ENCODE measurements at places on chromosomes 6 and 20.
A peak's percentile ranks its signal among the peaks of the same experiment; 100 is the strongest.

GRCh38 chr20:20694591-20694990 lies 17.9 kb downstream of the RALGAPA2 start:
- no peak for DNase-seq

DNA sequence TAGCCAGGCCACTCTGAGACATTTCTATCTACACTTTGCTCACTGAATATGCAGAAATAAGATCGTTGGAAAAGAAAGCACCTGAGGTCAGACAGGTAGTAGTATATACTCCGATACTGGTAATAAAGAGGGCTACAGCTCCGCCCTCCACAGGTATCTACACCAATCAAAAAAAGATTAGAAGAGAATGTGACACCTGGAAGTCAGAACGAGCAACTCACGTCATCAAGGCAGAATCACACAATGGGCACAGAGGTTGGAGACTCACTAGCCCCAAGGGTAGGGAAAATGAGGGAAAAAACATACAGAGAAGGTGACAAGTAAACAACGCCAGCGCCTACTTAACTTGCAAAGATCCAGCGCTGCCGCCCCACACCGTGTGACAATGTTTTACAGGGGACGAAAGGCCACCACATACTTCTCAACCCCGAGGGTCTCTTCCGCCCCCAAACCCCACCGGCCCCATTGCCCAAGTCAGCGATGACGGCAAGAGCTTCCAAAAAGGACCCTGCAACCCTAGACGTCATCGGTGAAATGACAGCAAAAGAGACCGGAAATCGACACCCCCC lies 653 bp downstream of the LMBRD1 start:
- DNase-seq = no peak

- no peak for DNase-seq
Observed at GRCh38 chr20:63326314-63327230, 33.6 kb downstream of the COL20A1 start.

DNA sequence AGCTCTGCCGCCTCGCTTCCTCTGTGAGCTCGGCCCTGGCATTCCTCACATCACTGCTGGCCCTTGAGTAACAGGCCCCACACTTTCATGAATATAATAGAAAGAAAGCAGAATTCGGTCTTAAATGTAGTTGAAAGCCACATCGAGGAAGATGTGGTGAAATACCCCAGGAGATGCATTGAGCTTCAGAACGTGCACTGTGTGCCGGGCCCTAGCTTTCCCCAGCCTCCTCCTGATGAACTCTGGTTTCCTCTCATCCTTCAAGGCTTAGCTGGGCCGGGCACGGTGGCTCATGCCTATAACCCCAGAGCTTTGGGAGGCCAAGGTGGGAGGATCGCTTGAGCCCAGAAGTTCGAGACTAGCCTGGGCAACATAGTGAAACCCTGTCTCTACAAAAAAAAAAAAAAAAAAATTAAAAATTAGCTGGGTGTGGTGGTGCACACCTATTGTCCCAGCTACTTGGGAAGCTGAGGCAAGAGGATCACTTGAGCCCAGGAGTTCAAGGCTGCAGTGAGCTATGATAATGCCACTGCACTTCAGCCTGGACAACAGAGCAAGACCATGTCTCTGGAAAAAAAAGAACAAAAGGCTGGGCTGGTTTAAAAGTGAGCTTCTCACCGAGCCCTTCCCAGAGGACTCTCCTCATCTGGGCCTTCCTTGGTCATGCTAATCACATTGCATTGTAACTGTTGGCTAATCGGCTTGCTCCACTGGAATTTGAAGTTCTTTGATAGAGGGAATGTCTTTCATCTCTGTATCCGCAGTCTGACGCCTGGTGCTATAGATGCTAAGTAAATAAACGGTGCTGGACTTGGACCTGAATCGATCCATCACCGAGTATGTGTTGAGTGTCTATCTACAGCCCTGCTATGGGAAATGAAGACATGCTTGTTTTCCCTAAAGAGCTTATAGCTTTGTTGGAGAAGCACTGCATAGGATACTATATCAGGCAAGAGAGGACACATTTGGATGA lies 43.8 kb upstream of the FOXQ1 start:
- DNase-seq = no peak

GRCh38 chr20:46111836-46112212 lies 6.3 kb upstream of the CD40 start:
- DNase-seq = no peak

DNA sequence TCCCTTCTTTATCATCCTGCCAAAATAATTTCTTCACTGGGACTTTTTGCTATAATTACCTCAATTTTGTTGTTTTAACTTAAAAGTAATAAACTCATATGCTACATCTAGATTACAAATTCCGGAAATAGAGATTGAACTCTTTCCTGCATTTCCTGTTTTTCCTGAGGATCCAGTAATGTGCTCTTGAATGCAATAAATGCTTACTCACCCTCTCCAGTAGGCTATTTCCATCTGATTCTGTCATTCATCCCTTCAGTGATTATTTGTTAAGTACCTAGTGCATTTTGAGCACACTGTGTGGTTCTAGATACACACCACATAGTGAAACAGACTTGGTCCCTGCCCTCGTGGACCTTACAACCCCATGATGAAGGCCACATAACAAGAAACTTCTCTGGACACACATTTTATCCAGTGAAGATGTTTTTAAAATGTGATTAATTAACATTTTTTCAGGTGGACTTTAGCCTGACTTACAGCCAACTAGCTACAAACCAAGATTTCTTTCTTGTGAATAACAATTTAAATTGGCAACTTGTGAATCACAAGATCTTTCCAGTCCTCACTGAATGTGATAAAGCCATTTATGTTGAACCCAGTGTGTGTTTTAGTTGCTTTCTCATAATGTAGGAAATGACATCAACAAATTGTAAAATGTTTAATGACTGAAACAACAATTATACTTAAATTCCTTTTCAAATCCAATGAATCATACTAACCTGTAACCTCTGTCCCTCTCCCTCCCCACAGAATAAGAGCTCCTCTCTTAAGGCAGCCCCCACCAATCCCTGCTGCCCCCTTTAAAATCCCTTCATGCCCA lies 272.3 kb downstream of the KHDC1L start:
- no peak for DNase-seq

DNA sequence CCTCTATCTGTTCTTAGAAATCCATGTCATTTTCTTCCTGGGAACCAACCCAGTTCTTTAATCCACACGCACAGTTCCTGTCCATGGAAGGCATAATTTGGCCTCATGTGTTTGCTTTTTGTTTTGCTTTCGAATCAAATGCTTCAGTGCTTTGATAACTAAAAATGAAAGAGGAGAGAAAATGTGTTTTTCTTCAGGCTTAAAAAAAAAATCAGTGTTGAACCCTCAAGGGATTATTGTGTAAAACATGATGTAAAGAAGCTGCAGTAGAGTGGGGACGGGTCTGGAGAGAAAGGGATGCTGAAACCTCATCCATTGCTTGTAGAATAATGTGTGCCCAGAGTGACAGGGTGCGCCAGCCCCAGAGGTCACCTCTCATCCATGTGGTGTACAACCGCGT lies 197.5 kb upstream of the JARID2 start:
- DNase-seq = no peak

GRCh38 chr6:118679327-118679901 lies 28.0 kb upstream of the CEP85L start:
- DNase-seq = no peak

DNA sequence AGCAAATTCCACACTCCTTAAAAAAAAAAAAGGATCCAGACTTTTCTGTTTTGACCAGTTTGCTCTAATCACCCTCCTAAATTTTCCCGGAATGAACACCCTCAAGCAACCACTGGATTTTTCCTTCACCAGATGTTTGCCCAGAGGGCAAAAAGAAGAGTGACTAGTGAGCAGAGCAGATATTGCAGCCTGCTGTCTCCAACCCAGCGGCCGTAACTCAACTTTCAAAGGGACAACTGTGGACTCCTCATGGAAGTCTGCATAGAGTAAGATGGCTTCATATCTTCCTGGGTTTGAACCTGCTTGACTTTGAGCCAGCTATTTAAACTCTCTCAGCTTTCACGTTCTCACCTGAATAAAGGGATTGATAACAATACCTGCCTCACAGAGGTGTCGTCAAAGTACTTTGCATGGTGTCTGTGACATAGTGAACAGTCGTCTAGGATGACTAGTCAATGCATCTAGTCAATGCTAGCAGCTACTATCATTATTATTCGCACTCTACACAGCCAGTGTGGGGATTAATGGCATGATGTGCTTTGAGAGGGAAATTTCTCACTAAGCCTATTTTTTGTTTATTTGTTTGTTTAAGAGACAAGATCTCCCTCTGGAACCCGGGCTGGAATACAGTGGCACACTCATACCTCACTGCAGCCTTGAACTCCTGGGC lies 92.2 kb upstream of the HIVEP1 start:
- no peak for DNase-seq

DNA sequence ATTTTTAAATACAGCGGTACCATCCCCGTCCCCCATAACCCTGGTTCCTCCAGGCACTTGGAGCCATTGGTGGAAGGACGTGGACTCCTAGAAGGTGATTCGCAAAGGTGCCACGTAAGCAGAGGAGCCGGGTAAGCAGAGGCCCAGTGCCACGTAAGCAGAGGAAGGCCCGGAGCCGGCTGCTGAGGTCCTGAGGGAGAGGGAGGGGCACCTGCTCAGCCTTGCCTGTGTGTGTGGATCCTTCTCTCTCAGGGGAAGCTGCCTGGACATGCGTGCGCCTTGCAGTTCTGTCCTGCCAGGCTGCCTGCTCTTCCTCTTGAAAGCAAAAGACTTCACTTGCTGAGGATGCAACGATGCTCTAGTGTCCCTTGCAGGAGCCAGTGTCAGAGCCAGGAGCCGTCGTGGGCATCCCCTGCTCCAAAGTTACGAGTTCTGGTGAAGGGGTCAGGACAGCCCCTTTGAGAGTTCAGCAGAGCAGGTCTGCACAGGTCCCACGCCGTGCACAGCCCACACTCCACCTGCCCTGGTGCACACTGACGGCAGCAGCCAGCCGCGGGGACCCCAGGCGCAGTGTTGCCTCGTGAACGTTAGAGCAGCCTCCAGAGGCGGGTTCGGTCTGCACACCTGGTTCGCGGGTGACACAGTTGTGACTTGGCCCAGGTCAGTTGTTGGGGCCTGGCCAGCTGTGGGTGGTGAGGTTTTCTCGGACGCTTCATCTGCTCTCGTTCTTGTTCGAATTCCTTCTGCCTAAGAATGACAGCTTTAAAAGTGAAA lies 1.9 kb upstream of the NKAIN4 start:
- no peak for DNase-seq

- DNase-seq = no peak
Observed at GRCh38 chr6:22512686-22513427, 56.5 kb upstream of the HDGFL1 start.

- DNase-seq = no peak
Observed at GRCh38 chr6:164640956-164641355, 668.4 kb downstream of the C6orf118 start.

GRCh38 chr6:111761783-111762312 lies 111.4 kb downstream of the FYN start:
- peak; percentile 43 for DNase-seq

- no peak for DNase-seq
Observed at GRCh38 chr20:61599061-61599531, 347.0 kb downstream of the CDH4 start.

DNA sequence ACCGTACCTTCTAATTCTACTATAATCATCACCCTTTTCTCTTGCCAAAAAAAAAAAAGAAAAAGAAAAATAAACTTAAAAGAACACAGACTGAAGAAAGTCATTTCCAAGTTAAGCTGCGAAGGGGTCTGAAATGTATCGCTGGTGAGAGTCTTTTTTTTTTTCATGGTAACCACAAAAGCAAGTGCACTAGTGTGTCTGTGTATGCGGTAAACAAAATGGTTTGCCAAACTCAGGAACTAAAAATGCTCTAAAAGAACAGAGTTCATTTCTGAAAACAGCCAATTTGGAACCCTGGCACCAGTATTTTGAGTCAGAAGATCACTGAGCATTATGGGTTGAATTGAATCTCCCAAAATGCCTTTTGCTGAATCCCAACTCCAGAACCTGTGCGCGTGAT lies 46.6 kb downstream of the CDH4 start:
- DNase-seq = no peak

- DNase-seq = no peak
Observed at GRCh38 chr6:88177961-88178464, 11.9 kb upstream of the CNR1 start.

DNA sequence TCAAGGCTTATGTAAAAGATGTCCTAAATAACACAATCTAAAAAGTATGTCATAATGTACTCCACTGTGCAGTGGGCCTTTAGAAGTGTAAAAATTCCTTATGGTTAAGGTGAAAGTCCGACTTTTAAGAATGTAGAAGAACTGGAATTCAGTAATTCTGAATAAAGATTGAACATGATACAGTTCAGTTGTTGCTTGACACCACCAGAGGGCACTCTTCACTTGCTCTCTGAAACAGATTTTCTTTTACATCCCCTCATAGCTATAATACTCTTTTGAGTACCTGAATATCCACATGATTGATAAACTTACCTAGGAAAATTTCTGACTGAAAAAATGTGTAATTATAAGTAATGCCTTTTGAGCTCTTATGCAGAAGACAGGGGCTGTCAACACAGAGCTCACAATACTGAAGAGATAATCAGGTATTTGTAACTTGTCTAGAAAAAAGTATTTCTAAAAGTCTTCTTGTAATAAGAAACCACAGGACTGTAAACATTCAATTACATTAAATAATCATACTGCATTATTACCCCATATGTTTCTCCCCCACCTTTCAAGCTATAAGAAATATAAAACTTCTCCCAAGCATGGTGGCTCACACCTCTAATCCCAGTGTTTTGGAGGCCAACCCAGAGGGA lies 92.1 kb downstream of the POPDC3 start:
- DNase-seq = no peak

DNA sequence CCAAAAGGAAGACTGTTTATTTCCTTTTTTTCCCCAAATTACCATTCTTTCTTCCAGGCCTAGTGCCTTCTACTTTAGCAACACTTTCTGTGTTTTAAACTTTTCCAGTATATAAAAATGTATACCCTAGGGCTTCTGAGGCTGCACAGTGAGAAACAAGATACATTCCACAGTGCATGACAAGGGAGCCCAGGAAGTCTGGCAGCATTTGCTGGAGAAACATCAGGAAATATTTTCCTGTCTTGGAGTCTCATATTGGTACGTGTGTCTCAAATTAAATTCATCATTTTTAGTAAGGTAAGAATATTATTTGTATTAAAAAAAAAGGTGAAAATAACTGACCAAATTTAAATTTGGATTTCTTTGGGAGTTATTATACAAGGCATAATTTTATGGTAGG lies 662.6 kb downstream of the RFPL4B start:
- DNase-seq = no peak

DNA sequence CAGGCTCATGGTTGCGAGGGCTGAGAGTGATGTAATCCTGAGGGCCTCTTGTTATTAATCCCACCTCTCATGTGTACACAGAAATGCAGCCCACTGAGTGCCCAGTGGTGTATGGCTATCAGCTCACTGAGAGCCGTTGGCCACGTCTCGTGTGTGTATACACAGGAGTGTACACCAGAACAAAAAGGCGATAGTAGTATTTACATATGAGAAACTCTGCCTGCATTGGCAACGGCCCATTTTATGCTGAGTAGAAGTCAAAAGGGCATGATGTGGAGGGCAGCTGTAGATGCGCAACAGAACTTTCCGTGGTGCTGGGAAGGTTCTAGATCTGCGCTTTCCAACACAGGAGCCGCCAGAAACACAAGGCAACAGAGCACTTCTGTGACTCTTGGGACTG lies 28.9 kb upstream of the CDH4 start:
- DNase-seq = no peak

Measured in stimulated activated CD4-positive, alpha-beta T cell treated with anti-CD3 and anti-CD28 coated beads, Interleukin-12 subunit alpha, Interleukin-12 subunit beta, amount 100 ng/mL, for 4 hours (primary cell).